Cortex of kidney (tissue), 1 donor: ENCODE measurements at places on chromosomes 3 and 15.

- DNase-seq, result no peak
Measured at GRCh38 chr15:70140543-70141375, 43.0 kb upstream of the TLE3 start.

- DNase-seq, result no peak
Measured at GRCh38 chr3:183038221-183038620, 57.9 kb upstream of the DCUN1D1 start.

DNA sequence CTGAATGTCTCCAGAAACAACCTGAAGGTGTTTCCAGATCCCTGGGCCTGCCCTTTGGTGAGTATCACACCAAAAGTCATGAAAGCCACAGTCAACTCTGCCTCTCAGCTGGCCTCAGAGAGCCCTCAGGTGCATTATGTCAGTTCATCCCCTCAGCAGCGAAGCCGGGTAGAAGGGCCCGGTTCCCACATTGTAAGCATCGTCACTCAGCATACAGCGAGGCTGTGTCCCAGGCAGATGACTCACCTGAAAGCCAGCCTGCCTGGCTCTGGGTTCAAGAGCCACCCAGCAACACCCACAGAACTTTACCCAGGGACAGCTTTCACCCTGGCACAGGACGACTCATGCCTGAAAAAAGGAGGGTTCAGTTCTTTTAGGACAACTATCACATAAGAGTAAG, 91.6 kb downstream of the LRRK1 start:
- no peak for DNase-seq

DNA sequence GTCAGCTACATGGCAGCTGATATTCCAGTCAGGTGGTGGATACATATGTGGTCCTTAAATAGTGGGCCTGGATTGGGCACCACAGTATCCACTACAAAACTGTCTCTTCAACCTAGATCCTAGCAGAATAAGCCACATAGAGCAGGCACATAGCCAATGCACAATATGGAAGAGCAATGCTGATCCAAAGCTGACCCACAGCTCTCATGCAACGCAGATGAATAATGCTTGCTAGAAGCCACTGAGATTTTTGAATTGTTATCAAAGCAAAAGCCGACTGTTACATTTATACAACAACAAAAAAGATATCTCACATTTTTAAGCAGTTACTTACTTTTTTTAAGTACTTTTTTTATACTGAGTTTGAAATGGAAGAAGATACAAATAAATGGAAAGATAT, 11.2 kb downstream of the CNTN3 start:
- DNase-seq, result no peak

- DNase-seq, result no peak
Measured at GRCh38 chr3:143132246-143132980, 12.8 kb downstream of the CHST2 start.

DNA sequence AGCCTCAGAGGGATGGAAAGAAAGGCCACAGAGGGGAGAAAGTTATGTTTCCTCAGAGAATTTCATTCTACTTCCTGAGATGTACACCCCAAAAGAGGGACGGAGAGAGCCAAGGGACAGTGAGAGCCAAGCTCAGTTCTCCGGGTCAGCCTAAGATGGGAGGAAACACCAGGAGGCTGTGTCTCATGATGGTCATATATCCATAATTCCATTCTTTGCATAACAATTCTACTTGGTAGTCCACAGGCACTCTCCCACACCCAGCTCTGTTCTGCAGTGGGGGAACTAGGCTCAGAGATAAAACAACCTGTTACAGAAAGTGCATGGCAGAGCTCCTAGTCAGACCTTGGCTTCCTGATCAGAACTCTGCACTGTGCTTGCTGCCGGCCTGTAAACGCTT, 54.4 kb downstream of the WDR76 start:
- no peak for DNase-seq

DNA sequence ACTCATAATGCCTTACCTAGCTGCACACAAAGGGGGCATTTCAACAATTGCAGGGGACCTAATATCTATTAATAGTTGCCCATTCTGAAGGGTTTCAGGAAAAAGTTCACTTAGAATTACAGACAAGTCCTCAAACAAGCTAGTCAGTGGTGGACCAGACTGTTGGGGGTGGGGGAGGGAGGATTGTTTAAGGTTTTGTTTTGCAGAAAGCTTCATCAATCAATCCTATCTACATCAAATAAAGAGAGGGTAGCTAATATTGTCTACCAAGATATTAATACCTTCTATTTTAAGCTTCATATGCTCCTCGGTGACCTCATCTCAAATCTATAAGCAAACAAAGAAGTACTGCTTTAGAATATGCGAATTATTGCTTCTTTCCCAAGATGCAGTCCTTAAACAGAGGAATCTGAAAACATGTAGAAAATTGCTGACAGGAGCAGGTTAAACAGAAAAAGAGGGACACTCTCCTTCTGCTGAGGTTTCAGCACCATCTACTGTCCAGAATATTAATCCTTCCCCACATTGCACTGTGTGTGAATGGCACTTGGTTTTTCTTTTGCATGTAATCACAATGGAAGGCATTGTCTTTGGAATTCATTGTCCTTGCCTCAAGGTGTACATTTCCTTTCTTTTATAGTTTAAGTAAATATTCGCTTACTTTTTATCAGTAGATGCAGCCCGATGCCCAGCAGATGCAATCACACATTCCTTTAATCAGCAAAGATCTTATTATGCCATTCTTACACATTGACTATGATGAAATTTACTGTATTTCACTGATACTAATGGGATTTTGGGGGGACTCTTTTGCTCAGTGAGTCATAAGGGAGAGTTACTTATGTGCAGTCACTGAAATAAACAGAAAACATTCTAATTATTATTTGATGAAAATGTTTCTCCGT, 94.7 kb downstream of the IL5RA start:
- DNase-seq, result no peak

- no peak for DNase-seq
Measured at GRCh38 chr3:6438031-6438430, 422.9 kb upstream of the GRM7 start.

DNA sequence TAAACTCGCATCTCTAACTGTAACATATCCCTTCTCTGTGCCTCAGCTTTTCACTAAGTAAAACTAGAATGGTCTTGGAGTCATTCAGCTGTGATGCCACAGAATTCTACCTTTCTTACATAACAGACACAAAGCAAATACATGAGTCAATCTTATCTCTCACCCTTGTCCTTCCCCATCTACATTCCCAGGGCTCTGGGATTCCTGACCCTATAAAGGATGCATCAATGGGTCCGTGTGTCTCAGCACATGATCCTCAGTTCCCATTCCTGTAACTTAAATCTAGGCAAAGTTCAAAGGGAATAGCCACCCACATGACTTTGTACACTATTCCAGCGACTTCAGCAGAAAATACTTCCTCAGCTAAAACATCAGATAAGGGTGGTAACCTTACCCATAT, 11.8 kb upstream of the ARL8B start:
- no peak for DNase-seq

DNA sequence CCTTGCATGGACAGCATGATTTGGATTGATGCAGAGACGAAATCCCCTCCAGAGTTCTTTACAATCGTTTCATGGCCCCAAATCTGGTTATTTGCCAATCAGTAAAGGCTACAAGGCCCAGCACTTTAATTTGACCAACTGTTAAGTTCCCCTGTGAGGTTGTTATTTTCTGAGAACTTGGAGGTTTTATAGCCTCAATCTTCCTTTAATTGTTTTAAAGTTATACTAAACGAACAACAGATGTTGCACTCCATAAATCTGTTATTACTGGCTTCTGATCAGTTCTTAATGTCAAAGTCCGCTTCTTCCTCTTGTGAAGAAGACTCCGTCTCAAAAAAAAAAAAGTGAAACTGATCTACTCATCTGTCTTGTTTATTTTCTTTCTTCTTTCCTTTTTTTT, 30.8 kb downstream of the LARP6 start:
- no peak for DNase-seq

GRCh38 chr15:61095804-61096506, 133.1 kb downstream of the RORA start:
- no peak for DNase-seq

DNA sequence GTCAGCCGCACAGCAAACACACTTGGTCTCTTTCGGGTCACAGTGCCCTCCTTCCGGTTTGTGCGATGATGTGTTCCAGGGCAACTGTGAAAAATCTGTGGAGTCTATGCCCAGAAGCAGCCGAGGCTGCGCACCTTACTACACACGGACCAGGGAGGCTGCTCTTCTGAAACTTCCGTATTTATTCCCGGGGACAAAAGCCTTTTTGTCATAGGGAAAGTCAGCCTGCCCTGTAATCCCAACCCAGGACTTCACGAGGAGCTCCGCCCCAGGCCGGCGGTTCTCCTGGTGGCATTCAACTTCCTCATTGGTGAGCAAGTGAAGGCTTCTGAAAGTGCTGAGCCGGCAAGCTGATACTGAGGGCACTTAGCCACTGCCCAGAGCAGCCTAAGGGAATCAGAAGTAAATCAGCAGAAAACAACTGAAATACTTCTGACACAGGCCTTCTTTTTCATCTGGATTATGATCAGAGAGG, 126.5 kb downstream of the FMN1 start:
- DNase-seq, result no peak

DNA sequence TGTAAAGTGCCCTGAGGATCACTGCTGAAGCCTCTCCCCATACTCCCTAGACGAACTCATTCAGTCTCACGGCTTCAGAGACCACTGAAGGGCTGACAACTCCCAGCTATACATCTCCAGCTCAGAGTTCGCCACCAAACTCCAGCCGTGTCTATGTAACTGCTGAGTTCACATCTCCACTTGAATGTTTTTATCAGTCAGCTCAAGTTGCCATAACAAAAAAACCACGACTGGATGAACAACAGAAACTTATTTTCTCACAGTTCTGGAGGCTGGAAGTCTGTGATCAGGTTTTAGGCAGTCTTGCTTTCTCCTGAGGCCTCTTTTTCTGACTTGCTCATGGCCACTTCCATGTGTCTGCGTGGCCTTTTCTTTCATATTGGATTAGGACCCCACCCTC, 223.0 kb upstream of the LRRFIP2 start:
- DNase-seq, result no peak

DNA sequence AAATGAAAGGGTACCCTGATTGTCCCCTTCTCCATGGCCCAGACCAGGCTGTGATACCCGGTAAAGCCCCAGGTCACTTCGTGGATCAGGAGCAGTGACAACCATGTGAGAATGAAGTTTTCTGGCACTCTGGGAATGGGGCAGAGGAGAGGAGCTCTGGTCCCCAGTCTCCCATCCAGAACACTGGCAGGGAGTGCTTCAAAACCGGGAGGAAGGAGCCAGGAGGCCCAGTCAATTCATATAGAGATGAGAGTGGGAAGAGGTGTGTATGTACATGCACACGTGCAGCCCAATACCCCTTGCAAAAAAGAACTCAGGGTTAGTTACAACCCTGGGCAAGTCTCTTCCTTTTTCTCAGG, 101.4 kb upstream of the TLE3 start:
- DNase-seq, result no peak

DNA sequence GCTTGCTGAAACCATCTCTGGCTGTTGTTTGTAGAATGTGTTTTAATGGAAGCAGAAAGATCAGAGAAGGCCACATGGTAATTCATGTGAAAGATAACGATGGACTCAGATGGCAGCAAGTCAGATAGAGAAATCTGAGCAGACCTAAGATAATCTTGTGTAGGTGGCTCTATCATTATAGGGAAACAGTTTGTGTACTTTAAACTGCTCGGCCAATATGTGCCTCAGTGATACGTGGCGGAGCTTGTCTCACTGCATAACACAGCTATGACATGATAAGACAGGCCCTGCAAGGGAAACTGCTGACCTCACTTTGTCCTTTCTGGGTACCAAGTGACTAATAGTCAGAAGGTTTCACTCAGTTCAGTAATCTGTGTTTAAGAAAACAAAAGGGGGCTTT, 51.0 kb downstream of the MME start:
- DNase-seq, result no peak

DNA sequence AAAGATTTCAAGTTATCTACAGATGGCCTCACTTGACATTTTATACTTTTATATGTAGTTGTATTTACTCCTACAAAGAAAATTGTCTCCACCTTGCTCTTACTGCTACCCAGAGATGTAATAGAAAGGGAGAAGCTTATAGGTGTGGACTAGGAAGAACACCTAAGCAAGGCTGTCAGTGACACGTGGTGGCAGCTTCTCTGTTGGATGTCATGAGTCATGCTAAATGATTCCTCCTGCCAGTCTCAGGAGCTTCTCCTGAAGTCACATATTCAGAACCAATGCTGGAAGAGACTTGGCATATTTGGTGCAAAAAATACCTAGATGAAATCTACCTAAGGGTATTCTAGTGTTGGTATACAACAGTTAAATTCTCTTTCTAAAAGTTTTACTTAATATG, 184.7 kb downstream of the LRRC3B start:
- no peak for DNase-seq

DNA sequence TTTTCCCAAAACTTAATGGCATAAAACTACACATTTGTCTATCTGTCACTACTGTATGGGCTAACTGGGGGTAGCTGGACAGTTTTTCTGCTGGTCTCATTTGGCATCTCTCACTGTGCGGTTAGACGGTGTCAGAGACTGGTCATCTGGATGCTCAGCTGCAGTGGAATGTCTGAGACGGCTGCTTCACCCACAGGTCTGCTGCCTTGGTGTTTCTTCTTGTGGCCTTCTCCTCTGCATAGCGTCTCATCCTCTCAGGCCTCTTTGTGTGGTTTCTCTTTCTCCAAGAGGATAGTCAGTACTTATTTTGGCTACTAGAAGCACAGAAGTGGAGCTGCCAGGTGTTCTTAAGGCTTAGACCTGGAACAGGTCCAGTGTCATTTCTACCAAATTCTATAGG, 35.9 kb upstream of the GOLGA6L9 start:
- no peak for DNase-seq

DNA sequence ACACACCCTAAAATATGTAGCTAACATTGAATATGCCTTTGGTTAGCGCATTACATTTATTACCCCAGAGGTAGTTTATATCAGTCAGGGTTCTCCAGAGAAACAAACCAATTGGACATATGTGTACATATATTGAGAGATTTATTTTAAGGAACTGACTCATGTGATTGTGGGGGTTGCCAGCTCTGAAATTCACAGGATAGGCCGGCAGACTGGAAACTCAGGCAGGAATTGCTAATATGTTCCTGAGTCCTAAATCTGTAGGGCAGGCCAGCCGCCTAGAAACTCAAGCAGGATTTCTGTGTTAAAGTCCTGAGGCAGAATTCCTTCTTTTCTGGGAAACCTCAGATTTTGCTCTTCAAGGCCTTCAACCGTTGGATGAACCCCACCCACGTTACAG, 189.7 kb downstream of the CDIN1 start:
- no peak for DNase-seq

- DNase-seq, result no peak
Measured at GRCh38 chr3:48446043-48446424, 503 bp upstream of the ATRIP start.

DNA sequence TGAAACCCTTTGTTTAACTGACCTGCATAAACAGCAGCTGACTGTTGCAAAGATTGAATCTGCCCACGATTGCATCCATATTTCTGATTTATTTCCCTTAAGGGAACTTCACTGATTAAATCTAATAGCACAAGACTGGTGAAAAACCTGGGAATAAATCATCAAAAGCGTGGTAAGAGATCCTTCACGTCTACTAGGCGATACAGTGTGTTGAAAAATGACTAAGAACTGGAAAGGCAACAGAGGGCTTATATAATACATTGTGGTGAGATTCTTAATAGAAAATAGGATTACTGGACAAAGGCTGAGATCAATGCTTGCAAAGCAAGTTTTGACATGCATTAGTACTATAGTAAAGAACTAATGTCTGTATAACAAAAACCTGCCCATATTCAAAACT, 49.0 kb downstream of the POLQ start:
- no peak for DNase-seq
